ENCODE measurements at places on chromosomes 2 and 18.

DNA sequence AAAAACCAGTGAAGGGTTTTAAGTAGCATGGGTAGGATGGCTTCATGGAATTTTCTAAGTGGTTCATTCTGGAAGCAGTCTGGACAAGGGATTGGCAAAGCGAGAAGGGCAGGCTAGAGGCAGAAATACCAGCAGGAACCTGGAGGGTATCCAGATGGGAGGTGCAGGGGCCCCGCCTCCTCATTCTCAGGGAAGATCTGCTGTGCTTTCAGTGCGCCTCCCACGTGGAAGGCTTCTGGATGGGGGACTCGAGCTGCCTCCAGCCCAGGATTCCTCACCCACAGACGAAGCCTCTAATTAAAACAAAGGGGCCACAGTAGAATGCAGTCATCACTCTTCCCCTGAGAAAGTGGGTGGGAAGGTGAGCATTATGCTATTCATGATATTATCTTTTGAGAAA lies 79.8 kb downstream of the VSNL1 start:
- no peak for DNase-seq

- no peak for DNase-seq
Observed at GRCh38 chr2:85393836-85394235, 16.3 kb downstream of the CAPG start.

- DNase-seq: no peak
Observed at GRCh38 chr2:46497766-46498165, 18.4 kb downstream of the TMEM247 start.

DNA sequence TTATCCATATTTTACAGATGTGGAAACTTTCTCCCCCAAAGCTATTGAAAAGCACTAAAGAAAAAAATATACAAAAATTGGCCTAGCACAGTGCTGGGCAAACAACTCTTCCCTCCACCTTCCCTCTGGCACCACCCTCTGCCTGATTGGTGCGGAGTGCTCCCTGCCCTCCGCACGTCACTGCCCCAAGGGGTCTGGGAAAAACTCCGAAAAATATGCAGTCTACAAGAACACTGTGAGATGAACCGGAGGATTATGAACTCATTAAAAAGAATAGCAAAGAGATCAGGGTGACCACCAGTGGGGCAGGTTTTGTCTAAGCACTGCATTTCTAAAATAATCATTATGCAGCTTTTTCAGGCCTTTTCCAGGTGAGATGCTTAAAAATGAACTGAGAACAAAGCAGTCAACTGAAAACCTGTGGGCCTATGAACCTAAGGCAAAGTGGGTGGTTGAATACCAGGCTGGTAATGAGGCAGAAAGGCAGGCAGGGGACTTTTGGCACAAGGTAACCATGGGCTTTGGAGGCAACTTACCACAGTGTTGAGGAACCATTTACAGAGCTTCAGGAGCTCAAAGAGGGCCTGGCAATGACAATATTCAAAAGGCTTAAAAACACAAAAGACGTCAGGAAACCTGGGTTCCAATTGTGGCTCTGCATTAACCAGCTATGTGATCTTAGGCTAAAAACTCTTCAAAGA lies 57.5 kb downstream of the AAK1 start:
- no peak for DNase-seq

GRCh38 chr2:47310801-47311560 lies 92.0 kb upstream of the MSH2 start:
- no peak for DNase-seq

- no peak for DNase-seq
Observed at GRCh38 chr2:32977228-32977758, 30.5 kb downstream of the LTBP1 start.

- no peak for DNase-seq
Observed at GRCh38 chr2:59239146-59239545, 998.0 kb upstream of the FANCL start.

DNA sequence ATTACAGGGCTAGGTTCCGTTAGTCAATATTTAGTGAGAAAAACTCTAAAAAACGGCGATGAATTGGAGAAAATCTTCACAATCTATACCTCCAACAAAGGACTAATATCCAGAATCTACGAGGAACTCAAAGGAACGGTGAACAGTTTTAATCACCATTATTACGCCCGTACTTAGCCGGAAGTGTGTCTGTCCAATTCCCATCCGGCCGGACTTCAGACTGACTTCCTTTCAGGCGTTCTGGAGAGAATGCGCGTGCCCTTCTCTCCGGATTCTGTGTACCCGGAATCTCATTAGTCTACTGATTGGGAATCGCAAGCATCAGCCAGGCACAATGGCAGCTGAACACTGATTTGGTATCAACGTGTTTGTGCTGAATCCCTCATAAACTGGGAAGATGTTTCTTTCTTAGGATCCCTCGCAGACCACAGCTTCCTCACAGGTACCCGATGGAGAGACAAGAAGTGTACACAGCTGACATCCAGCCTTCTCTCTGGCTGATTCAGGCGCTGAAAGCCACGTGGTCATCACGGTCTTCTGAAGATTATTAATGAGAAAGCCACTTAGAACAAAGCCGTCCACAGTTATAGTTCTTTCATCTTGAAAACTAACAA lies 239.9 kb downstream of the ZNF516 start:
- no peak for DNase-seq

DNA sequence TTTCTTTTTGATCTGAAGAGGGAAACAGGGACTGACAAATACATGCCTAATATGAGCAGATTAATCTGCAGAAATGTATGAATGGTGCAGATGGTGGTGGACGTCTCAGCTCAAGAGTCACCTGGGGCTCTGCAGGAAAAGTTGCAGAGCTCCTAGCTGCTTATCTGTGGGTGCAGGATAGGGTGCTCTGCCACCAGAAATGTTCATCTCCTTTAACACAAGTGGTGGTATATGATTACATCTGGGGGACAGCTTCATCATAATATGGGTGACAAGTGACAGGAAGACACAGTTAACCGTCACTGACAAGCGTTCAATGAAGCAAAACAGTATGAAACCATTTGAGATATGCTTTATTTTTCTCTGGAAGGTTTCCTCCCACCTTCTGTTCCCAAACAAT lies 121.2 kb upstream of the LINC00305 start:
- no peak for DNase-seq

- no peak for DNase-seq
Observed at GRCh38 chr18:79918615-79919011, 32.8 kb downstream of the SLC66A2 start.

DNA sequence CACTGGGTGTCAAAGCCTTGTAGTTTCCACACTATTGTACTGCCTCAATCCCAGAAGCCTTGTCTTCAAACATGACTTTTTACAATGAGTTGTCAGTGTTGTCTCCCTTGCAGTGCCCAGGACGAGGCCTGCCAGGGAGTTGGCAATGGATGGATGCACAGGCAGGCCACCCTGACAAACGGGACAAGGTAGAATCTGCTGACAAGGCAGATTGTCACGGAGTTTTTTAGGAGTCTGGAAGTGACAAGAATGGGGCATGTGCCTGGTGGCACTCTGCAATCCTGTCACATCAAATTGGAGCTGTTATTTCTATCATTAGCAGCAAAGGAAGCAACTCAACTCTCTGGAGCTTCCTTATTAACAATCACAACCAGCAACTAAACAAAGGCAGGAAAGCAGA lies 25.2 kb upstream of the GPR39 start:
- DNase-seq: no peak

GRCh38 chr2:236553522-236553921 lies 16.1 kb upstream of the ACKR3 start:
- no peak for DNase-seq

GRCh38 chr2:152283392-152283791 lies 51.6 kb upstream of the FMNL2 start:
- no peak for DNase-seq

GRCh38 chr2:218019411-218020060 lies 16.7 kb upstream of the TNS1 start:
- DNase-seq: peak; percentile 14

GRCh38 chr18:46894124-46894523 lies 23.2 kb downstream of the PIAS2 start:
- DNase-seq: no peak

- no peak for DNase-seq
Observed at GRCh38 chr2:77309725-77310124, 212.5 kb downstream of the LRRTM4 start.

DNA sequence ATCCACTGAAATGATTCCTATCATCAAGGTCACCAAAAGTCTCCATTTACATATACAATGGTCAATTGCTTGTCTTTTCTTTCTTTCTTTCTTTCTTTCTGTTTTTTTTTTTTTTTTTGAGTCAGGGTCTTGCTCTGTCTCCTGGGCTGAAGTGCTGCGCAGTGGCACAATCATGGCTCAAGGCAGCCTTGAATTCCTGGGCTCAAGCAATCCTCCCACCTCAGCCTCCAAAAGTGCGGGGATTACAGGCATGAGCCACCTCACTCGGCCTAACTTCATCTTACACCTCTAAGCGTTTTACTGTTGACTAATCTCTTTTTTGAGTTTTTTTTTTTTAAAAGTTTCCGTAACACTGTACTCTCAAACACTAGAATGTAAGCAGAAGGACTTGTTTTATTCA lies 867 bp downstream of the SF3B6 start:
- no peak for DNase-seq

GRCh38 chr2:211900000-211900399 lies 638.6 kb downstream of the ERBB4 start:
- no peak for DNase-seq

- no peak for DNase-seq
Observed at GRCh38 chr2:12759248-12759647, 42.5 kb downstream of the TRIB2 start.

DNA sequence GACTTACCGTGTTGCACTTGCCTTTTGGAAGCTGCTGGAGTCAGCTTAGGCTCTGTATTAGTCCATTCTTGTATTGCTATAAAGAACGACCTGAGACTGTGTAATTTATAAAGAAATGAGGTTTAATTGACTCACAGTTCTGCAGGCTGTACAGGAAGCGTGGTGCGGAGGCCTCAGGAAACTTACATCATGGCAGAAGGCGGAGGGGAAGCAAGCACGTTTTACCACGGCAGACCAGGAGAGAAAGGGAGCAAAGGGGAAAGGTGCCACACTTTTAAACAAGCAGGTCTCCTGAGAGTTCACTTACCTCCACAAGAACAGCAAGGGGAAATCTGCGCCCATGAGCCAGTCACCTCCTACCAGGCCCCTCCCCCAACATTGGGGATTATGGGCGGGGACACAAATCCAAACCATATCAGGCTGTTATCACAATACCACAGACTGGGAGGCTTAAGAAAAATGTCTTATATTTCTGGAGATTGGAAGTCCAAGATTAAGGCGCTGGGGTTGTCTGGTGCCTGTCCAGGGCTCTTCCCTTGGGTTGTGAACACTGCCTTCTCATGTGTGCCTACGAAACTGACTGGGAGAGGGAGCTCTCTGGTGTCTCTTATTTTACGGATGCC lies 3.6 kb upstream of the D2HGDH start:
- DNase-seq: no peak

DNA sequence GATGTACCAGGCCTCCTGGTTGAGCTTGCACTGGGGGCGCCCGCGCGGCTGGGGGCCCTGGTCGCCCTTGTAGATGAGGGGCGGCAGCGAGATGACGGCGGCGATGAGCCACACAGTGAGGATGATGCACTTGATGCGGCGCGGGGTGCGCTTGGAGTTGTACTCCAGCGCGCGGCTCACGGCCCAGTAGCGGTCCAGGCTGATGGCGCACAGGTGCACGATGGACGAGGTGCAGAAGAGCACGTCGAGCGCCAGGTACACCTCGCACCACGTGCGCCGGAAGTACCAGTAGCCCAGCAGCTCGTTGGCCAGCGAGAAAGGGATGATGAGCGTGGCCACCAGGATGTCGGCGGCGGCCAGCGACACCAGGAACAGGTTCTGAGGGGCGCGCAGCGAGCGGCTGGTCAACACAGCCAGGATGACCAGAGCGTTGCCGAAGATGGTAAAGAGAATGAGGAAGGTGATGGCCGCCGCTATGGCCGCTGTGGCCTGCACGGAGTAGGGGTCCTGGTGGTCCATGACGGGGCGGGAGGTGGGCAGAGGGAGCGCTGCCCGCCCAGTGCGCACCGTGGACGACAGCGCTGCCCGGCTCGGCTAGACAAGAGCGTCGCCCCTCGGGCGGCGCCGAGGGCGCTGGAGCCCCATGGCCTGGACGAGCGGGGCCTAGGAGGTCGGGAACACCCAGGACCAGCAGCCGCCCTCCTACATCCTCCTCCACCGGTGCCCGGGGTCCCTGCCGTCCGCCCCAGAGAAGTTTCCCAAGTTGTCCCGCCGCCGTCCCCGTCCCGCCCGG lies 544 bp downstream of the ADRA2B start:
- no peak for DNase-seq

GRCh38 chr2:233363744-233364235 lies 9.5 kb downstream of the DGKD start:
- DNase-seq: no peak

DNA sequence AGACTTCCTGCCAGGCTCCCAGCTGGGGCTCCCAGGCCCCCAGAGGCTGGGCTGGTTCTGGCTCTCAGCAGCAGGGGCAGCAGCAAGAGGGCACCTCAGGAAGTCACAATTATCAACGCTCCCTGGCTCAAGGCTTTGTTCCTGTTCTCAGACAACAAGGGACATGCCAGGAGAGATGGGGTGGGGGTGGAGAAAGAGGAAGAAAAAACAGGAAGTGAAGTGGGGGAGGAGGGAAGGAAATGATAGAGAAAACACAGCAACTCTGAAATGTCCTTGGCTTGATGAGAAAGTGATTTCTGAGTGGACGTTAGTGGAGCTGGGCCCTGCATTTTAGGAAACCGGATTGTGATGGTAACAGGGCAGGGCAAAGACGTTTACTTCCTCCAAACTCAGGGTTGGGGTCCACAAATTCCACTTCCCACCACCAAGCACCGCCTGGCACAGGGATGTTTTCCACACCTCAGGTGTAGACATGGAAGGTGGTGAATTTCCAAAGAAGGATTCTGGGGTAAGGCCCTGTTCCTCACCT lies 40.4 kb downstream of the CYRIA start:
- peak; percentile 91 for DNase-seq

DNA sequence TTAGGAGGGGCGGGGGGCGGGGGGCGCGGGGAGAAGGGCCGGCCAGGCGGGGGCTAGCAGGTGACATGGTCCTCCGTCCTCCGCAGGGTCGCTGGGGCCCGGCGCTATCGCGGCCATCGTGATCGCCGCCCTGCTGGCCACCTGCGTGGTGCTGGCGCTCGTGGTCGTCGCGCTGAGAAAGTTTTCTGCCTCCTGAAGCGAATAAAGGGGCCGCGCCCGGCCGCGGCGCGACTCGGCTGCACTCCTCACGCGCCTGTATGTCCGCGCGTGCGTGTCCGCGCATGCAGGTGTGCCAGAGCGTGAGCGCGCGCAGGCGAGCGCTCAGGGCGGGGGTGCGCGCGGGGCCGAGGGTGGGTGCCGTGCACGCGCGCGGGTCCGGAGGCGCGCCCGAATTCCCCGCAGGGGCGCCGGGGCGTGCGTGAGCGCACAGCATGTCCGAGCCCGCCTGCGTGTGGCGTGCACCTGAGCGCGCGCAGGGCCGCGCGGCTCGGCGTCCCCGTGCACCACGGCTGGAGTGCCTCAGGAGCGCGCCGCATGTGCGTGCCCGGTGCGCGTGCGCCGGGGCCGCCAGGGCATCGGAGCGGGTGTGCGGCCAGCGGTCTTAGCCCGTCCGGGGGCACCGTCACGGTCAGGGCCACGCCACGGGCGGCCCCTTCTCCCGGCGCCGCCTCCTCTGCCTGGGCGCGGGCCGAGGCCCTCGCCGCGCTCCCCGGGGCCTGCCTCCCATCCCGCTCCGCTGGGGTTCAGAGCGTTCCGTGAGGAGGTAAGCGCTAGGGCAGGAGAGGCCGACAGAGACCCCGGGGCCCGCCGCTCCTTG lies 6.3 kb downstream of the SNORC start:
- no peak for DNase-seq
